ENCODE measurements at places on chromosomes 3 and 15.

DNA sequence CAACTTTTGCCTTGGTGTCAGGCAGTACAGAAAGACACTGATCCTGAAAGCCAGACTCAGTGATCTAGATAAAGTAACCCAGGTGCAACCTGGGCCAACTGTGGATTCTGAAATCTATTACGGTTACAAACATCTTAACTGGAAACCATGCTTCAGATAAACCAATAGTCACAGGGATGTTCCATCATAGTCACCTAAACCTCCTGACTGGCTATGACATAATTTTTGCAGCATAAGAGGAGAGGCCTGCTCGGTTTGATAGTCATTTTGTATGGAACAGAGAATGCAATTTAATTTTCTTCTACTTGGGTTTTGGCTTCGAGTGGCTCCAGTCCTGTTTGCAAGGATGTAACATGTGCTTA is 3.7 kb downstream of the SLCO3A1 start:
- DNase-seq: no peak

DNA sequence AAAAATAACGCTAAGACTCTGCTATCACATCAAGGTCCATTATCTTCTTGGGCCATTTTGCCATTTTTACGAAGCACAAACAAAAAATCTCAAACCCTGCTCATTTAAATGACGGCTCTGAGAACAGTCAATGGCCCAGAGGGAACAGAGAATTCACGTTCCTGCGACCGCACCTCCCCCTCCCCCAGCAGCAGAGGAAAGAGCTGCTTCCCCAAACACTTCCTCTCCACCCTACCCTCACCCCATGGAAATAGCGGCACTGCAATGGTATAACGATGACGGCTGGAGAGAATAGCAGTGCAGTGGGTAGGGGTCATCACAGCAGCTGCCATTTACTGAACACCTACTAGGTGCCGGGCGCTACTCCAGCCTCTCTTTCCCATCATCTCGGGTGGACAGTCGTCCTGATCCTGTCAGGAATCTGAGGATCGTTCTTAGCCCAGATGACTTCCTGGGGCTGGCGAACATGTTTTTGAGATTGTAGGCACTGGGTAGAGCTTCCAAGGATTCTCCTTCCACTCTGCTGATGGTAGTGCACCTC is 113.3 kb downstream of the IQSEC1 start:
- no peak for DNase-seq

- DNase-seq: no peak
Observed at GRCh38 chr15:40471808-40472150, 995 bp downstream of the CHST14 start.

GRCh38 chr3:134345202-134345601 is 29.0 kb downstream of the AMOTL2 start:
- no peak for DNase-seq

- DNase-seq: no peak
Observed at GRCh38 chr3:67559029-67559605, 95.3 kb downstream of the SUCLG2 start.

- DNase-seq: no peak
Observed at GRCh38 chr3:81764665-81765064, 3.2 kb upstream of the GBE1 start.

DNA sequence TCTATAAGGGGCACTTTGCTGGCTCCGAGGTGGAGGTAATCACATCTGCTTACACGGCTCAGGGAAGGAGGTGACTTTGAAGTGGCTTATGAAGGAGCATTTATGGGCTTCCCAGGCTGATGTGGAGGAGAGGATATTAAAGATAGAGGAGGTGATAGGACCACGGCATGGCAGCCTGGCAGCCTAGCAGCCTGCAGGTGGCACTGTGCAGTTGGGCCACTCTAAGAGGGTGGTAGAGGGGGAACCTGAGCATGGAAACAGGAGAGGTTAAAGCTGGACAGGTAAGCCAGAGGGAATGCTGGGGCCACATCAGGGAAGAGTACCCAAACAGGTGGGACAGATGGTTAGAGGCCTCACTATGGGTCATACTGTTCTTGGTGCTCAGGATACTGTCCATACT is 375.0 kb downstream of the WDR72 start:
- DNase-seq: no peak

DNA sequence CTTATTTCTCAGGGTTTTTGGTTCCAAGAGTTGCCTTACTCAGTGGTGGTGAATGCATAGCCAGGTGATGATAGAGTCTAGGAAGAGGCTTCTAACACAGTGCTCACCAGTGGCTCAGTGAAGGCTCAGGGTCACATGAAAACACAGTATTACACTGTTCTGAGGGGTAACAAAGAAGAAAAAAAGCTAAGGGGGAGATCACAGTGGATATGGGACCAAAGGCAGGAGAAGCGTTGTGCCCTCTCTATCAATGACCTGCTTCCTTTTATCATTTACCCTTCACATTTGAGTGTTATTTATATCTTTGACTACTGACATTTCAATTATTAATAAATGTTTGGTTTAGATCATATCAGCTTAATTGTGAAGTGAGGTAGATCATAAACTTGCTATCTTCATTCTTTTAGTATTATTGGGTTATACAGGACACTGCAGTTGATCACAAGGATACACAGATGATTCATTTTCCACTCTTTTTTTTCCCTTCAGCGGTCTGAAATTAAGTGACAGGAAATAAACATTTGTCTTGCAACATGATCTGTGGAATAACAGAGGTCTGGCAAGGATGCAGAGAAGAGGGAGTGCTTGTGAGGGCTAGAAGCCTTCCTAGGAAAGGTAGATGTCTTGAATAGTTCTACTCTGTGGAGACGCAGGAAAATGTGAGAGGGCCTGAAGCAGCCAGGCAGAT is 171.7 kb downstream of the C3orf38 start:
- no peak for DNase-seq

GRCh38 chr3:155646669-155647068 is 98.2 kb downstream of the PLCH1 start:
- no peak for DNase-seq

GRCh38 chr15:44193651-44194322 is 1.3 kb downstream of the FRMD5 start:
- DNase-seq: no peak

DNA sequence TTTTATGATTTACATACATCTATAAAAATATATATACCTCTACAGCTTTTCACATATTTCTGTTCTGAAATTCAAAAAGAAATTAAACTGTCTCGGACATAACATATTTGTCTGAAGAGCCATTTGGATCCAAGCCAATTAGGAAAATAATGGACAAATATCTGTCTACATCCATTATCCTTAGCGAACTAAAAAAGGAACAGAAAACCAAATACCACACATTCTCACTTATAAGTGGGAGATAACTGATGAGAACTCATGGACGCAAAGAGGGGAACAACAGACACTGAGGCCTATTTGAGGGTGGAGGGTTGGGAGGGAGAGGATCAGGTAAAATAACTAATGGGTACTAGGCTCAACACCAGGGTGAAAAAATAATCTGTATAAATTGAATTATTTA is 829.4 kb upstream of the ALCAM start:
- DNase-seq: no peak
